ENCODE measurements at places on chromosomes 7 and 10. TPM values are rescaled to one million over a fixed set of nuclear protein-coding genes. Genes with fewer than 3 reads are reported as not detected.

GRCh38 chr10:49165821-49166483, 22.2 kb downstream of the TMEM273 start:
- DNase-seq, result no peak

The NEUROD6 gene
- not detected for total RNA-seq

DNA sequence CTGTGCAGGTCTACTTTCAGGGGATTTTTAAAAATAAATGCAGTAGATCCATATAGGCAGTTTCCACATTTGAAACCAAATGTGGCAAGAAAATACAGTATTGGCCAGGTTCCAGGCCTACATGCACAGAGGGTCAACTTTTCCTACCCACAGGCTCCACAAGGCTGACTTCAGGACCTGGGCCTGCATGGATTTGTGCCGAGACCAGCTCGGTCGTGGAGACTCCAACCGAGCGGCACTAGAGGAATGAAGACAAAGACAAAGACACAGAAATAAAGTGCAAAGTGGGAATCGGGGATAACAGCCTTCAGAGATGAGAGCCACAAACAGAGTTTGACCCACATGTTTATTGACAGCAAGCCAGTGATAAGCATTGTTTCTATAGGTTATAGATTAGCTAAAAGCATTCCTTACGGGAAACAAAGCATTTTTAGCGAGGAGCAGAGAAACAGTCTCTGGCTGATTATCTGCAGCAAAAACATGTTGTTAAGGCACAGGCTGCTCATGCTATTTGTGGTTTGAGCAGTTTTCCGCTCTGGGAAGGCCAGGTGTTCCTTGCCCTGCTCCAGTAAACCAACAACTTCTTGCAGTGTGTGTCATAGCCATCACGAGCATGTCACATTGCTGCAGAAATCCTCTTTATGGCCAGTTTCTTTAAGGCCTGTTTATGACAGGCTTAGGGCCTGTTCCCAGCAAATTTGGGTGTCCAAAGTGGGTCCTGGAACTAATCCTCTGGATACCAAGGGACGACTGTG, 52.6 kb downstream of the ZNF37A start:
- no peak for DNase-seq

The ZNF117 gene
- 16.9 TPM for total RNA-seq

GRCh38 chr7:28685242-28685643, 272.9 kb downstream of the TRIL start:
- DNase-seq, result no peak

- no peak for DNase-seq
Observed at GRCh38 chr7:36469236-36469635, 79.6 kb downstream of the ANLN start.

DNA sequence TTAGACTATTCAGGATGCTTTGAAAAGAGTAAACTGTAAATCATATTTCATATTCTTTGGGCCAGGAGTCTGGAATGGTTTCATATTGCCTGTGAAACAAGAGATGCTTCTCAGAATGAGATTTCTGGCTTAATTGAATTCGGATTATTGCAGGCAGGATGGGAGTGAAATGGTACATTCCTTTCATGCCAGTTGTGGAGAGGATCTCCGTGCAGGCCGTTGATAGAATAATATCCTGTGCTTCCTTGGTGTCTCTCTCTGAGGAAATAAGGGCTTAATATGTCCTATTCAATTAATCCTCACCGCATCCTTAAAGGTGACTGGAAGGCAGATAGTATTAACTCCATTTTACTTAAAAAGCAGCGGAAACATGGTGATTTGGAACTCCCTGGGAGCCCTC, 56.6 kb downstream of the CUX1 start:
- DNase-seq, result no peak

The COL26A1 gene
- total RNA-seq, result not detected

The ZRANB1 gene
- total RNA-seq, result 30.9 TPM

DNA sequence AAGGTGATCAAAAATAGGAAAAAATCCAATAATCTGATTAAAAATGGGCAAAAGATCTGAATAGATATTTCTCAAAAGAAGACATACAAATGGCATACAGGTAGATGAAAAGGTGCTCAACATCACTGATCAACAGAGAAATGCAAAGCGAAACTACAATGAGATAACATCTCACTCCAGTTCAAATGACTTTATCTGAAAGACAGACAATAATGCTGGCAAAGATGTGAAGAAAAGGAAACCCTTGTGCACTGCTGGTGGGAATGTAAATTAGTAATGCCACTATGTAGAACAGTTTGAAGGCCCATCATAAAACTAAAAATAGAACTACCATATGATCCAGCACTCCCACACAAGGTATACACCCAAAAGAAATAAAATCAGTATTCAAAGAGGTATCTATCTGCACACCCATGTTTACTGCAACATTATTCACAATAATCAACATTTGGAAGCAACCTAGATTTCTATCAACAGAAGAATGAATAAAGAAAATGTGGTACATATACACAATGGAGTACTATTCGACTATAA, 85.0 kb downstream of the LRRN3 start:
- no peak for DNase-seq

The CDK1 gene
- total RNA-seq, result 0.71 TPM

DNA sequence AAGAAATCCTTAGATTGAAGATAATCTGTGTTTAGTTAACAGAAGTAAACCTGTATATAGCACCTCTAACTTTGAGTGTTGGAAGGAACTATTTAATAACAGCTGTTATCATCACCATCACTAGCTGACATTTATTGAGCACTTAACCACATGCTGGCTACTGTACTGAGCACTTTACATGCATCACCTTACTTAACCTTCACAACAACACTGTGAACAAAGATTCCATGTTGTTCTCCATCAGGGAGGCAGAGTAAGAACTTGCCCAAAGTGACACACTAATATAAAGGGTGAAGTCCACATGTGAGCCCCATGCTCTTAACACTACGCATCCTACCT, 182.2 kb downstream of the ST7 start:
- no peak for DNase-seq

The LDB3 gene
- total RNA-seq, result 59.5 TPM

The ZNF488 gene
- not detected for total RNA-seq

DNA sequence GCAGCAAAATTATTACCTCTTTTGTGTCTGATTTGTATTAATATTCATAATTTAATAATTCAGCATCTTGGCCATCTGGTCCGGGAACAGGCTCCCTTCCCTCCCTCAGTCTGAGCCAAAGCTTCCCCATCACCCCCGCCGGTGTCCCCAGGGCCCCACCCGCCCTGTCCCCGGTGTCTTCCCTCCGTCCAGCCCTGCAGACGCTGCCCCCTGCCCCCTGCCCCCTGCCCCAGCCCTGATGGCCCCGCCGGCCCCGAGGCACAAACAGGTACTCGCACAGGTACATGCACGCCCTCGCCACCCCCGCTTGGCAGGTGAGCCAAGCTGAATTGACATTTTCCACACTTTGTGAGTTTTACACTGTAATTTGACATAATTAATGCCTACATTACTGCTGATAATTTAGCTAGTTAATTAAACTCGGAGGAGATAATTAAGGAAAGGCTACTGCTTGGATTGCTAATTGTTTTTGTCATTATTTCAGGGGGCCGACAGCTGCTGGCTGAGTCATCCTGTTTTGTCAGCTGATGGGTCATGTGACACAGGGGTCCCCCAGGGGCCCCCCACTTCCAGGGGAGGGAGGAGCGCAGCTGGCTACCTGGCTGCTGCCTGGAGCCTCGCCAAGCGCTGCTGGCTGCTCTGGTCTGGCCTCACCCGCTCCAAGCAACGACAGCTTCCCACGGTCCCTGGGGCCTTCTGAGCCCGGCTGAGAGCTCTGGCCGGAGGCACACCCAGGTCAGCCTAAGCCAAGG, 36.6 kb downstream of the MICALL2 start:
- no peak for DNase-seq

DNA sequence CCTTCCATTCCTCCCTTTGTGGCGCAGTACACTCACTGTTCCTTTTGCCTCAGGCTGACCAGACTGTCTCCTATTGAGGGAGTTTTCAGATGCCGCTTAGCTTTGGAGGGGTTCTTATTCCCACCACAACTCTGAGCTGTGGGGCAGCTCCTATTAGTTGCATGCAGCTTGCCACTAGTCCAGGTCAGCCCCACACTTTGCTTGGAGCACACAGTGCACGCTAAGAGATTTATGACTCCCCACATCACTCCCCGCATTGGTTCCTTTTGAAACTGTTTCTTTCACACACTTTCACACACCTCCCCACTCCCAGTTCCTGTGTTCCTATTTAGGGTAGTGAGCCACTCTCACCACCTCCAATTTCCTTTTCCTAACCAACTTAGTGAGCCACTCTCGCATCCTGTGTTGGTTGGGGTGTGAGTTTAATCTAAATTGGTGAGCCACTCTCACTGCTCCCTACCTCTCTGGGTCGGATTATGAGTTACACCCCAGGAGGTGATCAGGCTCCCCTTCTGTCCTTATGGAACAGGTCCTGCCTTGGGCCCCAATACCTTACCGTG, 10.4 kb upstream of the ZNF485 start:
- DNase-seq, result no peak

DNA sequence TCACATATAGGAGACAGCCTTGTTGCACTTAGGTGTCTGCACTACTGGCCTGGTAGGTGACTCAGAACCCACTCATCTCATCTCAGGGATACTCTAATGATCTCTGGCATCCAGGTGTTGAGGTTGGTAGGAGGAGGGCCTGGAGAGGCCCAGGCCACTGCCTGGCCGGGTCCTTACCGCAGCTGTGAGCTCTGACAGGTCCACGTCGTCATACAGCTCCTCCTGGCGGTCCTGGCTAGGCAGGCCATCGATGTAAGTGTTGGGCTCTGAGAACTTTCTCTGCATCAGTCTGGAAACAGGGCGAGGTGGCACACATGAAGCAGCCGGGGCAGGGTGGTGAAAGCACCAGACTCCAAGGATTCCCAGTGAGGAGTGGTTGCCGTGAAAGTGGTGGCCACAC, 62.1 kb downstream of the VWA2 start:
- DNase-seq, result no peak

GRCh38 chr10:45407542-45407941, 33.5 kb downstream of the ALOX5 start:
- DNase-seq, result no peak

GRCh38 chr10:60871215-60871614, 72.8 kb downstream of the RHOBTB1 start:
- DNase-seq, result no peak

DNA sequence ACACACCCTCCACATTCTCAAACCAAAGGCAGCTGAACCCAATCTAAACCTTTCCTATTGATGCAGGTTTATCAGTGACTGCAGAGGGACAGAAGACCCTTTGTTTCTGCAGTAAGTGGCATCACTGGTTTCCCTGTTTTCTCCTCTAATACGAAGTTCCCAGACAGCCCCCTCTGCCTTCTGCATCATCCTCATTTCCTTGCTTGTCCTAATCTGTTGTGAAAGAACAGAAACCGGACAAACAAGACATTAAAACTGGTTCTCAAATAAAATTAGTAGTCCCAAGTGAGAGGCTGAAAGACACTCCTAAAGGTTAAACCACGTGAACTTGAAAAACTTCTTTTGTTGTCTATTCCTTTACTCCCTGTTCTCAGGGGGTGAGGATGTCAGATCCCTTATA, 10.1 kb upstream of the ADRB1 start:
- DNase-seq, result no peak

DNA sequence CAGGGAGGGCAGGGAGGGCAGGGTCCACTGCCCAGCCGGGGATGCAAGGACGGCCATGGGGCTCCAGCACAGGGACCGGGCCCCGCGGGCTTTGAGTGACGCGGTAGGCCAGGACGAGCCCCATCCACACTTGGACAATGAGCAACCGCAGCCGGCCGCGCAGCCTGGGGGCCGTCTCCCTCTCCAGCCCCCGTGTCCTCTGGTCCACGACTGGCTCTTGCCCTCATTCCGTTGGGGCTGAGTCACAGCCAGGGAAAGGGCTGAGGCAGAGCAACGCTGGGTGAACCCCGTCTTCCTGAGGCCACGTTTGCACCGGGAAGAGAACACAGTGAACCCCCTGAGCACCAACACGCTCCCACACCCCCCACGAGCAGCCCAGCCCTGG, 23.7 kb downstream of the SHH start:
- DNase-seq, result no peak

The ADK gene
- 24.3 TPM for total RNA-seq

The SHH gene
- not detected for total RNA-seq

GRCh38 chr10:48598936-48599829, 5.7 kb downstream of the ARHGAP22 start:
- DNase-seq, result no peak

GRCh38 chr7:92061154-92061553, 73.1 kb downstream of the CYP51A1 start:
- no peak for DNase-seq

The FAM25A gene
- total RNA-seq, result not detected

The ZC3HAV1 gene
- total RNA-seq, result 32.5 TPM

GRCh38 chr7:39987641-39988347, 37.7 kb downstream of the CDK13 start:
- DNase-seq, result no peak

GRCh38 chr10:43699516-43699915, 50.8 kb upstream of the ZNF32 start:
- DNase-seq, result no peak

- DNase-seq, result no peak
Observed at GRCh38 chr7:37908221-37908788, 8.3 kb downstream of the SFRP4 start.

DNA sequence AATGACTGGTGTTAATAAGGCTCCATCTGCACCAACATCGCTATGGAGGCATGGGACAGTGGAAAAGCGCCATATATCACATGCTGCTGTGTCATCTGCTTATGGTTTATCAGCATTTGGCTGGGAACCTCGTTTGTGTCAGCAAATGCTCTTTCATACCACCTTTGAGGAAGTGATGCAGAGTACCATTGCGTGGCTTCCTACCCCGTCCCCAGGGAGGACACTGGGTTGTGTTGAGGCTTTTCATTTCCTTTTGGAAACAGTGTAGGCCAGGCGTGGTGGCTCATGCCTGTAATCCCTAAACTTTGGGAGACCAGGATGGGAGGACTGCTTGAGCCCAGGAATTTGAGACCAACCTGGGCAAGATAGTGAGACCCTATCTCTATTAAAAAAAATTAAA, 6.8 kb downstream of the TACR2 start:
- no peak for DNase-seq

- DNase-seq, result no peak
Observed at GRCh38 chr10:60892571-60892970, 51.4 kb downstream of the RHOBTB1 start.

- no peak for DNase-seq
Observed at GRCh38 chr7:70343519-70343918, 745.2 kb downstream of the AUTS2 start.

GRCh38 chr10:122544493-122544892, 16.1 kb upstream of the DMBT1 start:
- no peak for DNase-seq

DNA sequence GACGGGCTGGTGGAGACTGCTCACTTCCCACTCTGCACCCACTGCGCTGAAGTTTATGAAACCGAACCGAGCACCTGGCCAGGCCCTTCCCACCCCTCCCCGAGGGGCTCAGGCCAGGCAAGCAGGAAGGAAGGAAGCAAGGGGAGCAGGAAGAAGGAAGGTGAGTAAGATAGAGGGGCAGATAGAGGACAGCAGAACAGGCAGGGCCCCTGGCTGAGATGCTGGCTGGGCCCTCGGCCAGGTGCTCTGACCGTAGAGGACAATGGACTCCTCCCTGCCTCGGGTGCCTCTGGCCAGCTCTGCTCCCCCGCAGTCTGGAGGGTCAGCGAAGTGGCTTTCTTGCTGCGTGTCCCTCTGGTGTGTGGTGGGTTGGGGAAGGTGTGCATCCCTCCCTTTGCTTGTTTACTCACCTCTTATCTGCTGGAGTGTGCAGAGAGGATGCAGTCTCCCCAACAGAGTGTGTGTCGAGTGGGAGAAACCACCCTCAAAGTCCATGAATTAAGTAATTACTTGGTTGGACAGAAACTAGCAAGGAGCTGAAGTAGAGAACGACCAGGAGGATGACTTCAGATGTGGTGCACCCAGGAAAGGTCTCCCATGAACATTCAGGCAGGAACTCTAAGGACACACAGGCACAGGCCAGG, 82.8 kb upstream of the PPP2R2D start:
- DNase-seq, result no peak

The ANKIB1 gene
- 33.3 TPM for total RNA-seq

All from thoracic aorta (tissue), 2 donors.